ENCODE measurements at places on chromosomes 11 and 22.

DNA sequence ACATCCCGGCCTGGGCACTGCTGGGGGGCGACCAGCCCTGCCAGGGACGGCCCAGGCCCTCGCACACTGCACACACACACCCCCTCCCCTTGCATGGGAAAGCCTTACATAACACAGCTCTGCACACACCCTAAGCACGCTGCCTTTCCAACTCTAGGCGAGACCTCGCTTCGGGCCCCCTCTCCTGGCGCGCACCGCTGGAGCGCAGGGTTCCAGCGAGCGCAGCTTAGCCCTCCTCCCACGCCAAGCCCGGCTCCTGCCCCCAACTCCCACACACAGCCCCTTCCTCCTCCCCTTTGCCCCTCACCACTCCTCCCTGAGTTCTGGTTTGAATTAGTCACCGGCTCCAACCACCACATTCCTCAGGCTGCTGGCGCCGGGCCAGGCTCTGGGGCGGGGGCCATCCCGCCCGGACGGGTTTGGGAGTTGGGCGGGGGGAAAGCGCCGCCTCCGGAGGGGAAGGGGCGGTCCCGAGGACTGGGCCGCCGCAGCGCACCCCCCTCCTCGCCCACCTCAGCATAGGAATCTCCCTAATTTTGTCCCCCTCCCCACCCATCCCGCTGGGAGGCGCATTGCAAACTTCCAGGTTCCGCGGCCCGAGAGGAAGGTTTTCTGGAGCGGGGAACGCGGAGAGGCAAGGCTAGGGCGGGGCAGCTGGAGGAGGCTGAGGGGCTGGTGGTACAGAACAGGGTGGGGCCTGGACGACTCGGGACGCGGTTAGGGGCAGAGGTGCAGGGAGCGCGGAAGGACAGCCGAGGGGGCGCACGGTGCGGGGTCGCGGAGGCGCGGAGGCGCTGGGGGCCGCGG is 966 bp downstream of the AHNAK start:
- DNase-seq, result no peak

DNA sequence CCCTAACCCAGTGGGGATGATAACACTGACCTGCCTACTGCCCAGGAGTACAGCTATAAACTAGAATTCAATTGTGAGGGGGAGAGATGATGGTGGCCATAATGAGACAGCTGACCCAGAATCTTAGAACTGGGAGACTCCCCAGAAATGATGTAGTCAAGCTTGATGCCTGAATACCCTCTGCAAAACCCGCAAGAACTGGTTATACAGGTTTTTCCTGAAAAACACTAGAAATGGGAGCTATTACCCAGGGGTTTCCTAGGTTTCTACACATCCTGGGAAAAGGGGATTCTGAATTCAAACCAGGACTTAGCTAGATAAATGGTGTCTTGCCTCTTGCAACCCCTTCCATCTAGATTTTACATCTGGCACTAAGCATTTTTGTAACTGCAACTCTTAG is 113.8 kb upstream of the NARS2 start:
- DNase-seq, result no peak

DNA sequence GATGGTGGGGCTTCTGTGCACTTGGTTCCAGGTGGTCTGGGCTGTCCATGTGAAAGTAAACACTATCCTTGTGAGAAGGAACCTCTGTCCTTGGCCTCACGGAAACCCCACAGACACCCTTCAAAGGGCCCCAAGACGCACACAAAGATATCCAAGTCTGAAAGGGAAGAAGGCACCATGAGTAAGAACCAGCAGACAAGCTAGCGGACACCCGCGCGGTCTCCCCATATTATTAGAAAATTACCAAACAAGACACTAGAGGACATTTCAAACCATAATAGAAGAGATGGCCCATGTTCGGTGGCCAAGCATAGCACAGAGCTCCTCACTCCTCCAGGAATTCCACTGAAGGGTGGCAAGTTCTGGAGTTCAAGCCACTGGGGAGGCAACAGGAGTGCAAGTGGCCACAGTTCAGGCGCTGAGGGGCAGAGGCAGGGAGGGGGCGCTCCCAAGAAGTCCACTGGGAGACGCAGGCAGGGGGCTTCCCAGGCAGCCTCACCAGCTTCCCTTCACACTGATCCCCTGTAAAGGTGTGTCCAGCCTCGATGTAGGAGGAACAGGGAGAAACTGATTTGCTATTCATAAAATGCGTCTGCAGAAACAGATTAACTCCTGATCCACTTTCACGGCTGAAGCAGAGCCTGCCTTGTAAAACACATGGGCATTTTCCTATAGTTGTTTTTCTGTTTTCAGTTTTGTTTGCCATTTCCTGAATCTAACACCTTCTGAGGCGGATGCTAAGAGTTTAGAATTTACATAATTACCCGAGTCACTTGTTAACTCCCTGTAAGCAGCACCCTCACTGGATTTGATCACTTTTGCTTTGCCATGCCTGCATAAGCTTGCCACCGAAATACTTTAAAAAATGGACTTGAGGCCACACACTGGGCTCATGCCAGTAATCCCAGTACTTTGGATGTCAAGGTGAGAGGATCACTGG is 9.1 kb upstream of the PPARA start:
- no peak for DNase-seq

- no peak for DNase-seq
These were observed 55.3 kb upstream of the GCAT start for GRCh38 chr22:37752189-37753087.

- no peak for DNase-seq
These were observed 36.1 kb upstream of the AMOTL1 start for GRCh38 chr11:94731880-94732601.

GRCh38 chr11:68934321-68934645 is 30.6 kb downstream of the IGHMBP2 start:
- no peak for DNase-seq

DNA sequence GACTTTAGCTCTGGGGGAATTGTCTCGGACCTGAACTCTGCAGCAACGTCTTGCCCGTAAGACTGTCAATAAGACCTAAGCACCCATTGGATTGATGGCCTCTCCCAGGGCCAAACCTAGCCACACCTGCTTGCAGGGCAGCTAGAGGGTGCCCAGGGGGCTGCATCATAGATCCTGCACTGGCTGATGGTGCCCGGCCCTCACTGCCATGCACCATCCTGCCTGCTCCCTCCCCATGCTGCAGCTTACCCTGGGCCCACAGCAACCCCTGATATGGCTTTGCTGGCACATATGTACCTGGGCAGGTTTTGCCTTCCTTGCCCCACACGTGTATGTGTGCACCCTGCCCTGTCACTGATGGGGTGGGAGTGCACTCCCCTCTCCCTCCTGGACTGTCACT is 8.9 kb upstream of the BBOX1 start:
- DNase-seq, result no peak

- no peak for DNase-seq
These were observed 2.3 kb downstream of the TUBGCP6 start for GRCh38 chr22:50242406-50242949.
